ENCODE measurements at places on chromosomes 1 and 21.

GRCh38 chr1:32470991-32471694 is 6.3 kb downstream of the ZBTB8B start:
- no peak for DNase-seq

DNA sequence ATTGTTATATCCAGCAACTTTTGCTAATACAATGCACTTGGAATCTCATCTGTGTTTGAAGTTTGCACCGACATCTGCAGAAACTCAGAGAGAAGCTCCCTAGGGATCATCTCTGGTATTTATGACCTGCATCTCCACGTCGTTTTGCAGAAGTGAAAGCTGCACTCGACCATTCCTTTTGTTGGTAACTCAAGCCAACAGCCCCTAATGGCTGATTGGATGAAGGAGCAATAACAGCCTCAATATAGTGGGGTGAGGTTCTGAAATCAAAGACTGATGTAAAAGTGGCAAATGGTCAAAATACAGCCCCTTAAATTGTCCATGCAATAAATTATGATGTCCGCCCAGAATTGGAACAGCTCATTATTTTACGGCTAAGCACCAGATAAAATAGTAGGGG is 344.2 kb upstream of the KAZN start:
- no peak for DNase-seq

DNA sequence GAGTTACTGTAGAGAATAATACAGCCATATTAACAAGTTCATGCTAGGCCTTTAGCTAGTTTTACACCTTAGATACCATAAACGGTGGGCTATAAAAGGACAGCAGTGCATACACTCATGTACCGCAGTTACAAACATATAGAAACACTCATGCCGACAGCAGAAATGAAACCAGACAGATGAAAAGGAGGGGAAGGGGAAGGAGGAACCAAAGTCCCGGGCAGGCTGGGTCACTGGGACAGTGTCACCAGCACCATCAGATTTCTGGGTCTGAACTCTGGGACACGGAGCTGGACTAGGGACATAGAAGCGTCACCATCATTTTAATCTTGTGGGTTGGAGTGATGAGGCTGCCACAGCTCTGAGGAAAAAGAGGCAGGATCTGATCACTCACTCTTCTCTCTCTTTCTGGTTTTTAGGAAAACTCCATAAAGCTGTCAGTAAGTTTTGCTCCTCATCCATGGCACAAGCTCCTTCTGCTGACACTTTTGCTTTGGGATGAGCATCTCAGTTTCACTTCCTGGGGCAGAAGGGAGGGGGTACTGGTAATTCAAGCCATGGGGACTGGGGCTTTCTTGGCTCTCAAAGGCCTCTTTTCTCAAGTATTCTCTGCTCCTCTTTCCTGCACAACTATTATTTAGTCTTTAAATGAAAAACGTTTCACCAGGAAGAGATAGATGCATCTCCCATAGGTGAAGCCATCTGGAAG is 7.8 kb upstream of the ZNF691 start:
- DNase-seq, result no peak

DNA sequence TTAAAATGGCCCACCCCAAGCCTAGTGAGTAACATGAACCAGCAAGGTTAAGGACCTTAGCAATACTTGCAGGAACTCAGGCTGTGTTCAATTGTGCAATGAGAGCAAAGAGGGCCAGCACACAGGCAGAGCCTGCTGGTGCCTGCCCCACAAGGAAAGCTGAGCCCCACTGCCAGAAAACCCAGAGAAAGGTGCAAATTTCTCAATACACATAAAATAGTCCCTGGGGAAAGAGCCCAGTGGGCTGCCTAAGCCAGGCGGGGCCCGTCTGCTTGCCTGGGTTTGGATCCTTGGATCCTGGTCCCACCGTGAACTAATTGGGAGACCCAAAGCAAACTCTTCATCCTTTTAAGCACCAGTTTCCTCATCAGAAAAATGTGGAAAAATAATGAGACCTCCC is 128.5 kb upstream of the CACNA1E start:
- no peak for DNase-seq

- DNase-seq, result peak; percentile 70
Observed at GRCh38 chr1:41662061-41662764, 177.7 kb upstream of the EDN2 start.

DNA sequence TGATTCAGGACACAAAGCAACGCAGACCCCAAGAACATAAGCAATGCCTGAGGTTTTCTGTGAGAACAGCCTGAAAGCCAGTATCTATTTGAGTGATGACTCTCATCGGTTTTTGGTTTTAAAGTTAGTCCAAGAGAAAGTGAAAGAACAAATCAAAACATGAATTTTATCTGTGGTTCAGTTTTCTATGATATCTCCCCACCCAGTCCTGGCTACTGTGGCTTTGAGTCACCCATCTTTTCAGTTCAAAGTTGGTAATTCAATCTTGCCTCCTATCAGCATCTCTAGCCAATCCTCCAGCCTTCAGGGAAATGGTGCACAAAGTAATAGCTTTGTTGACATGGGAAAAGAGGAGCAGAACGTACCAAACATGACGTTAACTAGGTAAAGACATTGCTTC is 40.5 kb upstream of the KRTAP19-8 start:
- DNase-seq, result no peak

GRCh38 chr1:77539519-77540142 is 142.8 kb downstream of the ZZZ3 start:
- DNase-seq, result no peak

DNA sequence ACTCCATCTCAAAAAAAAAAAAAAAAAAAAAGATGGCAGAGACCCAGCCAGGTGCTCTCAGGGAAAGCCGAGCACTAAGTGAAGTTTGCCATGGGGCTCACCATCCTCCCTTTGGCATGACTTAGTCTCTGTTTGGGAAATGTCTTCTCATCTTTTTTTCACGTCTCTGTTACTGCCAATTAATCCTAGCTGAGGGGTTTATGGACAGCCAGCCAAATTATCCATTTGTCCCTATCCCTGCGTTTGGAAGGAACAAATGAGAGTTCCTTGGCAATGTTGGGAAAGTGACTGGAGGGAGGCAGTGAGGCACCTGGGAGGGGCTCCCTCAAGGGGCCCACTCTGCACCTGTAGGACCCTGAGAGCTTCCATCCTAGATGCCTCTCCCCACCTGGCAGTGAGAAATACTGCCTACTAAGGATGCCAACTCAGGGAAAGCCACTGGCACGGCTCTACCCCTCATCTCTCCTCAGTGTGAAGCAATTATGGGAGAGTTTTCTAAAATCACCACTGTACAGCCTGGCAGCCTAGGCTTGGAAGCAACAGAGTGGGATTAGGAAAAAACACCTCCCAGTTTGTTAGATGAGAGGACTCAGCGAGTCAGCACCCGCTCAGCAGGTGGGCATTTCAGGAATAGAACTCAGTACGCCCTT is 19.8 kb upstream of the SLC2A7 start:
- no peak for DNase-seq

DNA sequence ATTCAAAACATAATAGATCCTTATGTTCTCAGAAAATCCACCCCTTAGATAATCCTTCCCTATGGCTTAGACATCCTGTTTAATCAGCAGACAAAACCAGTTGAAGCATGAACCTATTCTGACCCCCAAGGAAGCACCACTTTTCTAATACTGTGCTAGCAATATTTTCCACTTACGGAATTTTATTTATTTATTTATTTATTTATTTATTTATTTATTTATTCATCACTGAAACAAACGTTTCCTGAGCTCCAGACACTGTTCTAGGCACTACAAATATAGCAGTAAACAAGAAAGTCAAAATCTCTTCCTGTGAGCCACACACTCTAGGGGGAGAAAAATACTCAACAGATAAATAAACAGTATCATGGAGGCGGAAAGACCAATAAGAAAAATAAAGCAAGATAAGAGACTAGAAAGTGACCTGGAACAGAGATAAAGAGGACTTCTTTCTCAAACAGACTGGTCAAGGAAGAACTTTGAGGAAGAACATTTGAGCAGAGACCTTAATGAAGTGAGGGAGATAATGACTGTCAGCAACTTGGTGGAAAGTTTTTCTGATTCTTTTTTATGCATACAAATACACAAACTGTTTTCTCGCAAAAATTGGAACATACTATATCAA is 145.5 kb upstream of the POGK start:
- no peak for DNase-seq

DNA sequence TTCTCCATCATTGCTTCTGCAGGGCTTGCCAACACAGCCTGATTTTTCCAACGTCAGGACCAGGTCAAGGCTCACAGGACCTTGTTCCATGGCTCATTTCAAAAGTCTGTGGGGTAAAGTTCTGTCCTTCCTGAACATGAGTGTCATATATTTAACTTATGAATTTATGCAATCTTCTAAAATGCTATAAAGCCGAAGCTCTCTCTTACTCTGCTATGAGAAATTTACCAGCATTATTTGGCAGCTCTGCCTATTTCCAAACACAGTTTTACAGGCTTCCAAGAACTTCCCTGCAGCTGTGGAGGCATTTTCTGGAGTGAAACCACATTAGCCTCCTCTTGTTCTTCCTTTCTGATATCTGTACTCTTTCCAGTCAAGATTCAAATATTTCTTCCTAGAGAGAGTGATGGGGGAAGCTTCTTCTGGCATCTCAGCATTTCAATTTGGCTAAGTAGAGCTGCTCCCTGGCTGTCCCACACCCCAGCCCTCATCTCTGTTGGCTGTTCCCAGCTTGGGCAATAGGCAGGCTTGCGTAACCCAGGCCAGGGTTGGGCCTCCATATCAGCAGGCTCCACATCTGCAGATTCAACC is 15.6 kb upstream of the HMGCS2 start:
- no peak for DNase-seq

GRCh38 chr1:167854184-167854583 is 59.8 kb downstream of the ADCY10 start:
- no peak for DNase-seq

DNA sequence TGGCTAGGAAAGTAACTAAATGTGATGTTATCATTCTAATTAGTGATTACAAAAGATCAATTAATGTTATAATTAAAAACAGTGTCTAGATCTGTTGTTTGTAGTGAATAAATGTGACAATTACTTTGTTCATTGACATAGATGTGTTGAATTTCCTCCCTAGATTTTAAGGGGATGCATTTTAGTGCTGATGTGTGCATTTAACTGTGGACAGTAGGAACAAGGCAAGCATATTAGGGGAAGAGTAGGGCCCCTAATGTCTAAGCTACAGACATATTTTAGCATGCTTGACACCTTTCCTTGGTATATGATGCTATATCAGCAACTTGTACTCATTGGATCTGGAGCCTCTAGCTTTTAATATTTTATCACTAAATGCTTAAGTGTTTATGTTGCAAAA is 48.9 kb downstream of the NFIA start:
- no peak for DNase-seq

DNA sequence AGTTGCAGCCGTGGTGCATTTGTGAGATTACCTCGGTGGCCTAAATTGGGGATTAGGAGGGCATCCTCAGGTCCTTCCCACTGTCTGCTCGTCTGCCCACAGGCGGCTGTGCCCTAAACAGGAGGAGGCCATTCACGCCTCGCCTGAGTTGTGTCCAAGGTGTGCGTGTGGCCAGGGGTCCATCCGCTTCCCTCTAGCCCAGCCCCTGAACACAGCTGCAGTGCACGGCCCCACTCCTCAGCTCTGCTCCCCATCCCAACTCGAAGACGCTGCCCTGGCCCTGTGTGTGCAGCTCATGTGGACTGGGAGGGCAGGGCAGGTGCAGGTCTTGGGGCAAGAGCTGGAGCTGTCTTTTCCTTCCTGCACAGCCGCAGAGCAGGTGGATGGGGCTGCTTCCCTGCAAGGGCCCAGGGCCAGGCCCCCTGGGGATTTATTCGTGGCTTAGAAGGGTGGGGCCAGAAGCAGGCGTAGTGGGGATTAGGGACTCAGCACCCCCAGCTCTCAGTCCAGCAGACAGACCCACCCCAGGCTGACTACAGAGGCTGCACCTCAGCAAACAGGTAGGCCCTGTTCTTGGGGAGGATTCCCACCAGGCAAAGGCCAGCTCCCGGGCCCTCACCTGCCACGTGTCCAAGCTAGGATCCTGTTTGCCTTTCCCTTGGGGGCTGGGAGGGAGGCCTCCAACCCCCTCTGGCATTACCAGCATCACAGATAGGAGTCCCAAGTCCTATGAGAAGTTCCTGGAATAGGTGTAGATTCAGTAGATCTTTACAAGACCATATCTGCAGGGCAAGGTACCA is 4.3 kb downstream of the GUK1 start:
- no peak for DNase-seq

DNA sequence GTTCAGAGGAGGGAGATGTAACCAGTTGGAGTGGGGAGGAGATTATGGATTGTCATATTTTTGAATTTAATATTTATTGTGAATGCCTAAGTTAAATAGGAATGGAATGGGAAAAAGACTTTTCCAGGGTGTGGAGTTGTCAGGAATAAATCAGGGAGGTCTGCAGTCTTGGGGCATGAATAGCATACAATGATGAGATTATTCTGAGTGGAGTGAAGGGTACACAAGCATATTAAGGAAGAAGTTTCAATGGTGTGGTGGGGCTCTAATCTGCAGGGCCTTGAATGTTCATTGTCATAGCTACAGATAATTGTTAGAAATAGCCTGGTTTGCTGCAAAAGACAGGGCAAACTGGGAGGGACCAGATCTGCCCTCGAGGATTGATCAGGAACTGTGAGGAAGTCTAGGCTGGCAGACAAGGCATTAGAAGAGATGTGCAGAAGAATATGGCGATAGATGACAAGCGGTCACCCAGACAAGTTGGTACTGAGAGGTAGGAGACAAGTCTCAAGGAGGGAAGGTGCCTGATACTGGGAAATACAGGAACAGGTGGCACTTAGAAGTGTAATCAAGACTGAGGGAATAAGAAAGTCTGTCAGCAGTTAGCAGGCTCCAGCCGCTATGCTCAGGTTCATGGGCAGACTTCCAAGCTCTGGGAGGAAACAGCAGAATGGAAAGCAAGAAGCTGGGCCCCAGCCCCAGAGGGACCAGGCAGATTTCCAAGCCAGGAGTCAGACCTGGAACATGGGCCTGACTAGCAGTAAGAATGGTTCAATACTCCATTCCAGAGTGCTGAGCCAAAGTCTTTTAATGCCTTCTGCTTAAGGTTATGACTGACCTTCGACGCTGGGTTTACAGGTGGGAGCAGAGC is 20.9 kb upstream of the RGL1 start:
- no peak for DNase-seq

GRCh38 chr1:153613406-153613805 is 469 bp upstream of the S100A16 start:
- DNase-seq, result no peak

DNA sequence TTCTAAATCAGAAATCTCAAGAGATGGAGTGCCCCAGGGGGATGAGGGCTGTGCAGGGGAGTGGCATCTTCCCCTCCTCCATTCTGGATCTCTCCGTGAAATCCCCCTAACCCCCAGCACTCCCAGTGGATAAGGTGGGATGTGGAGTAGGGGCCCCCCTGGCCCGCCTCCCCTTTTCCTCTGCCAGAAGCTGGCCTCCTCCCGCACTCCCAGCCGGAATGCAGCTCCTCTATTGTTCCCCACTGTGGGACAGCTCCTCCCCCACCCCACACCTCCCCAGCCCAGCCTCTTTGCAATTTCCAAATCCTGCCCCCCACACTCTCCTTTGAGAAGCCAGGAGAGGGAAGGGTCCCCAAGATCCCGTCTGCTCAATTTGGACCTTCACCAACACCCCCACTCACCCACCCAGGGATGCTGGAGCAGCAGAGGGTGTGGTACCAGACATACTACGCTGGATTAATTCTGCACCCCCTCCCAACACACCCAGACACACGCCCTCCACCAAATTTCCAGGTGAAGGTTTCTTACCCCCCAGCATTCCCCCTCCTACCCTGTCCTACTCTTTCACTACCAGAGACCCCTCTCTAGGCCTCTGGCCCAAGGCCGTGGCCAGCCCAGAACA is 1.9 kb downstream of the MEX3A start:
- no peak for DNase-seq

All from activated T-helper 9 cell treated with anti-CD3 and anti-CD28 coated beads, Interleukin-2, amount 50 U/mL, for 16 hours (primary cell).